AG20443 (cell line): ENCODE measurements at places on chromosomes 2 and 18.
A peak's percentile ranks its signal among the peaks of the same experiment; 100 is the strongest.

- DNase-seq = no peak
Measured at GRCh38 chr2:29742656-29743055, 178.7 kb downstream of the ALK start.

- DNase-seq = no peak
Measured at GRCh38 chr2:60556576-60557485, 3.4 kb upstream of the BCL11A start.

GRCh38 chr2:130728007-130728454 is 839 bp upstream of the GPR148 start:
- no peak for DNase-seq

DNA sequence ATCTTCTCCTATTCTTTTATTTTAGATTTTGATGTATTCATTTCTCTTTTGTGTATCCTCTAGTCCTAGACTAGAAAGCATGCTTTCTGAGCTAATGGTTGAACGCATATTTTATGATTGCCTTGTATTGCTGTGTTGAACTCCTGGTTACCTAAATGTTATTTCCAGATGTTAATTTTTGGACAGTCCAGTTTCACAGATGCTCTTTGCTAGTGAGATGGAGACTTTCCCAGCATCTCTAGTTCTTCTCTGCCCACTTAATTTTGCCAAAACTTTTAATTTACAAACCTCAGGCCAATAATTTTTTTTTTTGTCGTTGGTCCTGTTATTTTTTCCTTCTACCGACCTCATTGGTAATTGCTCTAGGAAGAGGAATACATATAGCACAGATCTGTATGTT is 153.2 kb downstream of the HAUS1 start:
- DNase-seq = no peak

DNA sequence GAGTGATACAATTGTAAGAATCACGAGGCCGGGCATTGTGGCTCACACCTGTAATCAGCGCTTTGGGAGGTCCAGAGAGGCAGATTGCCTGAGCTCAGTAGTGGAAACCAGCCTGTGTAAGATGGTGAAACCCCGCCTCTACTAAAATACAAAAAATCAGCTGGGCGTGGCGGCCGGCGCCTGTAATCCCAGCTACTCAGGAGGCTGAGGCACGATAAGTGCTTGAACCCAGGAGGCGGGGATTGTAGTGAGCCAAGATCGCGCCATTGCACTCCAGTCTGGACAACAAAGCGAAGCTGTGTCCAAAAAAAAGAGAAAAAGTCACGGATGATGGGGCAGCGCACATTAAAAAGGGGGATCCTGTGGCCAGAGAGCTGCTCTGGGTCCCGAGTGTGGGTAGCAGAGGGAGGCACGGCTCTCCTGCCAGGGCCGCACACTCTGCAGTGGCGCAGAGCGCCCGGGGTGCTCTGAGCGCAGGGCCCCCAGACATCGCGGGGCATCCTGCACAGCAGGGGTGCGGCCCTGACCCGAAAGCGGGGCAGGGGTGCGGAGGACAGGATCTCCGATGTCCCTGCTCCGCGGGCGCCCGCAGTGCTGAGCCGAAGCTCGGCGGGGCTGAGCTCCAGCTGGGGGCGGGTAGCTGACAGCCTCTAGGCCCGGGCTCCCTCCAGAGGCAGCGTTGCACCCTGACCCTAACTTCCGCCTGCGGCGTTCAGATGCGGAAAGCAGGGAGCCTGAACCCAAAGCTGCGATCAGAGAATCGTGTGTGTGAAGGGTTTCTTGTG is 30.4 kb upstream of the RAB6D start:
- peak; percentile 27 for DNase-seq

- no peak for DNase-seq
Measured at GRCh38 chr2:18284331-18284730, 276.1 kb downstream of the RDH14 start.
